AG04449 (cell line): ENCODE measurements at places on chromosomes 6 and 20.
A peak's percentile ranks its signal among the peaks of the same experiment; 100 is the strongest.

GRCh38 chr6:89970072-89970471 is 75.8 kb downstream of the GJA10 start:
- DNase-seq = no peak

DNA sequence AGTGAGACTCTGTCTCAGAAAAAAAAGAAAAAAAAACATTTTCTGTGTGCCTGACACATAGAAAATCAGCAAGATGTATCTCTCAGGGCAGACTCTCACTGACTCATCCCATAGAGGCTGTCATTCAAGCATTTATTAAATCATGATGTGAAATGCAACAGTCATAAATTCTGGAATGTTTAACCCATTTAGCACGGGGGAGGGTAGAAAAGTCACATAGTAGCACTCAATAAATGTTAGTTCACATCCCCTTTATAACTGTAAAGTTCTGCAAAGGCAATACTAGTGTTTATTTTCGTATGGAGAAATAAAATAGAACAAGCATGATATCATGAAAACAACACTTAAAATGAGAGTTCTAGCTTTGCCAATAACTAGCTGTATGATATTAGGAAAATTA is 15.5 kb upstream of the CARMIL1 start:
- DNase-seq = peak; percentile 19

DNA sequence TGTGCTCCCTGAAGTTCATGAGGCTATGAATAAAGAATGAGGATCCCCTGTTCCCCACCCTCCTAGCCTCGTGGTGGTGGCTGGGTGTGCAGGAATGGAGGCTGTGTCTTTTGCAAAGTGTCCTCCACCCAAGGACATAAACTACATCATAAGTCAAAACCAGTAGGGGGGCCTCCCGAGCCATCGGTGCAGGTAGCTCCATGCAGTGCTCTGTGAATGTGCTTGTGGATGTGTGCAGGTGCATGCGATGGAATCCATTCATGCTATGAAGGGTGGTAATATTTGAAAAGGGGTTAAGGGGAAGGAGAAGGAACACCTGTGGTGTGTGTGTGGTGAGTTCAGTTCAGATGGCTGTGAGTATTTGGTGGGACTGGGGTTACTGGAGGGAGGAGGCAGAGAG is 197.3 kb downstream of the NRN1 start:
- DNase-seq = no peak

DNA sequence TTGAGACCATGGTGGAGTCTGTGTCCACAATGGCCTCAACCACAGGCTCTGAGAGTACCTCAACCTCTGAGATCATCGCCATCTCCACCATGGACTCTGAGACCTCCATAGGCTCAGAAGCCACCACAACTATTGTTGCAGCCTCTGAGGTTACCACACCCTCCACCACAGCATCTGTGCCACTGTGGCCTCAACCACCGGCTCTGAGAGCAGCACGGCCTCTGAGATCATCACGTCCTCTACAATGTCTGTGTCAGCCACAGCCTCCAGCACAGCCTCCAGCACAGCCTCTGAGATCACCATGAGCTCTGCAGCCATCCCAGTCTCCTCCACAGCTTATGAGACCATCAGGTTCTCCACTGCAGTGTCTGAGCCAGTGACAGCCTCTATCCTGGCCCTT is 19.4 kb upstream of the MUC21 start:
- no peak for DNase-seq
